Stimulated activated CD4-positive, alpha-beta T cell treated with anti-CD3 and anti-CD28 coated beads, Interleukin-1b, Interleukin-23, amount 100 ng/mL, for 24 hours (primary cell): ENCODE measurements at places on chromosomes 11 and 22.

- no peak for DNase-seq
Observed at GRCh38 chr11:279966-280705, 1.9 kb downstream of the NLRP6 start.

- no peak for DNase-seq
Observed at GRCh38 chr11:77325159-77325558, 23.7 kb upstream of the GDPD4 start.

DNA sequence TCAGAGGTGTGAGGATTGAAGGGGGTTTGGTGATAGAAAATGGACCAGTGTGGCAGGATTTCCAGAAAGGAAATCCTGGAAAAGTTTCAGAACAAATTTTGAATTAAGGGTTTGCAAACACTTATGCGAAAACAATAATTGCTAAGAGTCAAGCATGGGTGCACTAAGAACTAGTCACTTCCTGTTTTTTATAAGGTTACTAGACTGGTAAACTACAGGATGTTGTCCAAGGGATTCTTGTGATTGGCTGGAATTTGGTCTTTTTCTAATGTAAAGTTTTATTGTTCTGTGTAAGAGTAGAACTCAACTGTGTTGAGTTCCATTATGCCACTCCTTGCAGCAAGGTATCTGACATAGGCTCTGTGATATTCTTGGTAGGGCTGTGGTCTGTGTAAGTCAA lies 54.1 kb downstream of the LIF start:
- no peak for DNase-seq

DNA sequence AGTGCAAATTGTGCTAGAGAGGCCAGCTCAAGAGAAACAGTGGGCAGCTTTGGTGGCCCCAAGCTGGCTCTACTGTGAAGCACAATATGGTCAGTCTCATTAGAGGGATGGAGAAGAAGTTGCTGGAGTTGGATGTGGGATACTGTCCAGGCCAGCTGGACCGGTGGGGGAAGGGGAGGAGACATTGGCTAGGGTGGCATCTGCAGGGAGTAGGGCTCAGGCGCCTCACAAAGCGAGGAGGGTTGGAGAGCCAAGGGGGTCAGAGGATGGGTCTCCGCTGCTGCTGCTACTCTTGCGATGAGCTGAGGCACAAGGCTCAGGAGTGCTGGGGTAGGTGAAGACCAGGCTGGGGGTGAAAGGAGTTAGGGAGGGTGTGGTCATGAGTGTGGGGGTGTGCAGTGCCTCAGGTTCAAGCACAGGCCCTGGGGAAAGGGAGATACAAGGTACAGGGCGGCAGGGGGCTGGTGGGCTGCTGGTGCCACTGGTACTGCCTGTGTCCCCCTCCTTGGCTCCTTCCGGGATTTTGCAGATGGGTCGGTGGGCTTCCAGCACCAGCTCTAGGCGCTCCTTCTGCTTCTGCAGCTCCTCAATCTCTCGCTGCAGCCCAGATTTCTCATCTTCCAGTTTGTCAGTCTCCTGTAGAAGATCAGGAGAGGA lies 2.3 kb downstream of the CCDC85B start:
- DNase-seq, result no peak

DNA sequence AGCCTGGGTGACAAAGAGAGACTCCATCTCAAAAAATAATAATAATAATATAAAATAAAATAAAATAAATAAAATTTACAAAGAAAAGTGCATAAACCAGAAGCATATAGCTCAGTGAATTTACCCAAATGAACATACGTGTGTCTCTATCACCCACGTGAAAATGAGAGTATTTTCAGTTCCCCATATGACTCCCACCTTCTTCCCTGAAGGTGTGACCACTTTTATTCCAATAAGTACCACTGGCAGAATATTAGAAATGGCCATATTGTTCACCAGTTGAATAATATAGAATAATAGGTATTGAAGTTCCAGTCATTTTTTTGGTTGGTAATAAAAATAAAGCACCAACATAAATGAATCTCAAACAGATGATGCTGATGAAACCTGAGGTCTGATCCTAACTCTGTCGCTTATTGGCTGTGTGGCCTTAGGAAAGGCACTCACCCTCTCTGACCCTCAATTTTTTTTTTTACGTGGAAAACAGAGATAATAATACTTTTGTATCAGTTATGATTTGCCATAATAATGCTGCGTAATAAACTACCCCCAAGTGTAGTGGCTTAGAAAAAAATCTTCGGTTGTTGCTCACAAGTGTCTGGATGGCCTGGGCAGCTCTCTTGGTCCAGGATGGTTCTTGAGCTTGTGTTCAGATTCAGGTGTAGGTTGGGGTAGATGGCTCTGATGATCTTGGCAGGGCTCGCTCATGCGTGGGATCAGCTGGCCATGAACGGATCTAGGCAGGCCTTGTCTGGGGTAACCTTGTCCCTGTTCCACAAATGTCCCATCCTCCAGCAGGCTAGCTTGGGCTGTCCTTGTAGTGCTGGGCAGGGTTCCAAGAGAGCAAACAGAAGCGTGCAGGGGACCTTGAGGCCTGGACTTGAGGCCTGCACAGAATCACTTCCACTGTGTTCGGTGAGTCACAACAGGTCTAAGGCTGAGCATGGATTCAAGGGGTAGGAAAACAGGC lies 88.1 kb downstream of the MYO18B start:
- DNase-seq, result no peak

GRCh38 chr11:72781313-72782080 lies 12.3 kb downstream of the STARD10 start:
- DNase-seq, result no peak

GRCh38 chr11:12818333-12819015 lies 144.3 kb downstream of the TEAD1 start:
- no peak for DNase-seq

DNA sequence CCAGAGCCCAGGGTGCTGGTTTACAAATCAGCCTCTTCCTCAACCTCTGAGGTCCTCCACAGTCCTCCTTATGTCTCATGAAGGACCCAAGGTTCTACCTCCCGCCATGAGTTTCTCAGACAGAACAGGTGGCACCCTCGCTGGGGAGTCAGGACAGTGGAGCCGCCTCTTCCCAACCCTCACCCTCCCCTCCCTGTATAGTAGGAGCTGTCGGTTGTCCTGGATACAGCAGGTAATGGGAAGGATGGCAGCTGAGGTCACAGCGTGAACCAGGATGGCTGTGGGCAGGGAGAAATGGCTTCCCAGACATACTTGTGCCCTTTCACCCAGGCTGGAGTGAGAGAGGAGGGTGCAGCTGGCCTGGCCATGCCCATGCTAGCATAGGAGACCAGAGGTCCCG lies 134.6 kb downstream of the CHST1 start:
- no peak for DNase-seq

- no peak for DNase-seq
Observed at GRCh38 chr11:8047382-8047781, 33.6 kb upstream of the TUB start.

GRCh38 chr11:67372993-67373647 lies at the start of gene CLCF1:
TSS of gene CLCF1 (minus strand) at chr11:67373598. CDS start at chr11:67373539, 59 bp downstream.
- no peak for DNase-seq

GRCh38 chr22:21573293-21573734 lies 5.8 kb downstream of the UBE2L3 start:
- no peak for DNase-seq

- no peak for DNase-seq
Observed at GRCh38 chr22:35140879-35141745, 75.2 kb downstream of the ISX start.

GRCh38 chr11:10942620-10943019 lies 84.8 kb upstream of the ZBED5 start:
- no peak for DNase-seq

DNA sequence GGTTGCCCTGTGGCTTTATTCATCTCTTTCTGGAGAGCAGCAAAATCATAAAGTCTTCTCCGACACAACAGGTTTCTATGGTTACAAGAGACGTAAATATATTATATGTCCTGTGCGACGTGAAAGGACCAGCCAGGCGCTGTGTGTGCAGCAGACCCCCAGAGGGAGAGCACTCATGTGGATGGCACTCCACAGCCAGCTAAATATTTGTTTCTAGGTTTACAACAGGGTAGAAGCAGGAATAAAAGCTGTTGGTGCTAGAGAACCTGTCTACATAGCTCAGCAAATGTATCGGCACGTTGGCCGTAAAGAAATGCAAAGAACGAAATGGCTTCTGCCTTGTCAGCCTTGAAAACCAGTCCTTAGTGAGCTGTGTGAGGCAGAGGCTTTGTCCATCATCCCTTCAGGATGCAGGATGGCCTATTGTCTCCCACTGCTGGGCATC lies 133.8 kb upstream of the PITPNB start:
- DNase-seq, result no peak

- DNase-seq, result no peak
Observed at GRCh38 chr11:46850829-46851380, 4.8 kb upstream of the CKAP5 start.

GRCh38 chr11:17640493-17641164 lies 78.7 kb upstream of the MYOD1 start:
- no peak for DNase-seq

- no peak for DNase-seq
Observed at GRCh38 chr22:37803195-37803638, 4.5 kb upstream of the GCAT start.

DNA sequence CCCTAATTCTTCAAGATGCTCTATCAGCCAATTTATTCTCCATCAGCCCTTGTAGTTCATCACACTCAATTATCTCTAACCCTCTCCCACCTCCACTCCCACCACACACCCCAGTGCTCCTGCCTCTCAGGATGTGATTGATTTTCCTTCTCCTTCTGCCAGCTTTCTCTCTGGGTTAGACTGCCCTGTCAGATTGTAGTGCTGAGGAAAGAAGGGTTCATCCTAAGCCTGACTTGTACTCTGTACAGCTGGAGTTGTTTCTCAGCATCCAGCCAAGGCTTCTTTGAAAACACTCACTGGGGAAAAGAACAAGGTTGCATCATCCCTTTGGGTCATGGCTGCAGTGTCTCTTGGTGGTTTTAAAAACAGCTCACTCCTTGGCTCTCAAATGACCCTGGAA lies 61.2 kb downstream of the CECR2 start:
- no peak for DNase-seq

DNA sequence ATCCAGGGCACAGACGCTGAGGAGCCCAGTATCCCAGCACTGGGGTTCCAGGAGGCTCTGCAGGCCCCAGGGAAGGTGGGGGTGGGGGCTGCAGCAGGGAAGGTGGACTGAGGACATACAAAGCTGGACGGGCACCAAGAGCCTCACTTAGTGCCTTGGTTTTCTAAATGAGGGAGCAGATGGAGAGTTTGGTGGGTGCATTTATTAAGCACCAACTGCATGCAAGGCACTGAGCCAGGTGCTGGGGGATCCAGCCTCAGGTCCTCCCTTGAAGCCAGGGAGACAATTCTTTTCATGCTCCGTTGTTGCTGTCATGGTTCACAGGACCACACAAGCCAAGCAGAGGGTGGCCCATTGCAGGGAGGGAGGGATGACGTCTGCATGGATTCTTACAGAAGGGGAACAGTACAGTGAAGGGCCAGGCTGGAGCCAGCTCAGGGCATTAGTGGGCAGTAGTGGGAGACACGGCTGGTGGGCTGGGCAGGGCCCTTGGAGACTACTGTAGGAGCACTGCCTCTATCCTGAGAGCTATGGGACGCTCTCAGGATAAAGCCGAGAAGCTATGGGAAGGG lies 65.0 kb downstream of the MACROD1 start:
- no peak for DNase-seq

GRCh38 chr11:78031629-78032028 lies 8.6 kb upstream of the KCTD14 start:
- DNase-seq, result no peak

DNA sequence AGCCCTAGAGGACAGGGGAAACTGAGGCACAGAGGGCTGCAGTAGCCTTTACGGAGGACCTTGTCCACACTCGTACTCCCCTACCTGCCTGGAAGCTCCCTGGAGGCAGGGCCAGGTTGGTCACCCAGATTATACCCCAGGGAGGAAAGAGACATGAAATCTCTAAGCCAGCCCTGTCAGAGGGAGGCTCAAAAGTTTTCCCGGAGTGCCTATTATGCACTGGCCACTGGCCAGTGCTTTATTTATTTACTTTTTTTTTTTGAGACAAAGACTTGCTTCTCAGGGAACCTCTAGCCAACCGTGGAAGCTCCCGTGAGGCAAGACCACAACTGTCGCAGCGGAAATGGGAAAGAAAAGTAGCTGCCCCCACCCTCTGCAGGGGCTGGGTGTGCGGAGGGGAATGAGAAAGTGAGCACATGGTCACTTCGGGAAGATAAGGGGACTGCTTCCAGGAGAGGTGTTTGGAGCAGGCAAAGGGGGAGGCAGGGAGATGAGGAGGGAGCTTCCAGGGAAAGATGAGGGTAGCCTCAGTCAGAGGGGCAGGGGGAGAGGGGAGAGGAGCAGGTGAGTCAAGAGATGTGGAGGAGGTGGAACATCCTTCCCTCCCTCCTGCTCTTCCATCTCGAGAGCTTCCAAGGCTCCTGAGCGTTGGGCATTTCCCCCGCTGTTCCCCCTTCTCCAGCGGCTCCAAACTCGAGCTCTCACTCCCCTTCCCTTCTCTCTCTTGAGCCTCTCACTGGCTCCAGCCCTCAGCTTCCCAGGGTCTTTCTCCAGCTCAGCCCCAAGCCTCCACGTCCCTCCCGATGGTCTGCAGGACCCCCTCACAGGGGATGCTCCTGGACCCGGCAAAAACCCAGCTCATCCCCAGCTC lies 4.3 kb downstream of the IL2RB start:
- no peak for DNase-seq

DNA sequence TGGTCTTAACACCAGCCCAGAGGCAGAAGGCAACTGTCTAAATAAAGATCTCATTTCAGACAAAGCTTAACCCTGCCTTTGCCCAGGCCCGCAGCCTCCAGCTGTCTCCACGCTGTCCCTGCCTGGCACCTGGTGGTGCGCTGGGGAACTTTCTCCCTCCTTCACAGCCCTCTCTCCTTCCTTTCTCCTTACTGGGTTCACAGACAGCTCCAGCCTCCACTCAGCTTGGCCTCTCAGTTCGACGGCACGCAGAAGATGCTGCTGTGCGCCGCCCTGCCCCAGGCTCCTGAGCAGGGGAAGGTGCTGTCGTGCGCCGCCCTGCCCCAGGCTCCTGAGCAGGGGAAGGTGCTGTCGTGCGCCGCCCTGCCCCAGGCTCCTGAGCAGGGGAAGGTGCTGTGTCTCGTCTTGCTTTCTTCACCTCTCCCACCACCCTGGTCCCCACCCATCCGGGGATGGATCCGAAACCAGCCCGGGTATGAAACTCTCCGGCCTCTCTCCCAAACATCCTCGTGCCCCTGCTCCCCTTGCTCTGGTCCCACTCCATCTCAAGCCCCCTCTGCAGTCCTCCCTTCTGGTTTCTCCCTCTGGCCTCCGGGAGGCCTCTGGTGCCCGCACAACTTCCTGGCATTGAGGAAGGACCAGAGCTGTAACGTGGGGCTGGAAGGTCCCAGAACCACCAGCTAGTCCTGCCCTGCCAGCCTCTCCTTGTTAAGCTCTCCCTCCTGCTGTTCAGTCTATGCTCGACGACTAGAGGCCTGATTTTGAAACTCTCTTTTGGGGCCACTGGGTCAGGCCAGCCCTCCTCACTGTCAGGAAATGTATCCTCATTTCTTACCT lies 22.9 kb upstream of the JAM3 start:
- no peak for DNase-seq

DNA sequence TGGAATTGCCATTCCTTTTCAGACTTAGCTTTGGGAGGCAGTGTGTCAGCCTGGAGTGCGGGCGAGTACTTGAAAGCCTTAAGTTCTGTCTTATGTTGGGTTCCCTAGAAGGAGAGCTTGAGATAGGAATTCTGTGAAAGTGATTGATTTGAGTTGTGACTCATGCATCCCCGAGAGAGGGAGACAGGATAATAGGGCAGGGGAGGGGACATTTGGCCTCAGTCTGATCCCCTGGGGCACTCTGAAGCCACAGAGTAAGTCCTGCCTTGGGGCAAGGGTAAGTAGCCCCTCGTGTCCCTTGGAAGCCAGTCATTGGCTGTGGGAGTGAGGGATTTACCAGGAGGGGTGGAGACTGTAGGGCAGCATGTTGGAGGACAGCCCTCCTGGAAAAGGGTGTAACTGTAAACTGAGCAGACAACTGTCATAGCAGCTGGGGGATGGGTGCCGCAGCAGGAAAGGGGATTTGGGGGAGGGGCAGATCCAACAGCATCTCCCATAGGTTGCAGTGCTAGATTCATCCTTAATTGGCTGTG lies 44.0 kb downstream of the KIAA1671 start:
- DNase-seq, result no peak
